ENCODE measurements at places on chromosomes 7 and 10. TPM values are rescaled to one million over a fixed set of nuclear protein-coding genes. Genes with fewer than 3 reads are reported as not detected.

Gene DDC
- total RNA-seq = not detected

Gene COL13A1
- not detected for total RNA-seq

Gene TMEM229A
- total RNA-seq = not detected

Gene RADIL
- 8.6 TPM for total RNA-seq

Gene ZNF503
- not detected for total RNA-seq

Gene OPN1SW
- not detected for total RNA-seq

Gene ARMC3
- 0.58 TPM for total RNA-seq

Gene CYP3A7
- not detected for total RNA-seq

Gene TUBB8
- not detected for total RNA-seq

- peak overlapping the region; percentile 54 for H3K4me3 ChIP-seq
- H3K27me3 ChIP-seq = no peaks in the 10 kb centered on the region
- no peaks in the 10 kb centered on the region for H3K36me3 ChIP-seq
- H3K4me1 ChIP-seq = peaks cover 9% of the 10 kb centered on the region
- H3K27ac ChIP-seq = no peak overlapping the region
These were observed 782 bp downstream of the IFIT5 start for GRCh38 chr10:89414879-89415821.

DNA sequence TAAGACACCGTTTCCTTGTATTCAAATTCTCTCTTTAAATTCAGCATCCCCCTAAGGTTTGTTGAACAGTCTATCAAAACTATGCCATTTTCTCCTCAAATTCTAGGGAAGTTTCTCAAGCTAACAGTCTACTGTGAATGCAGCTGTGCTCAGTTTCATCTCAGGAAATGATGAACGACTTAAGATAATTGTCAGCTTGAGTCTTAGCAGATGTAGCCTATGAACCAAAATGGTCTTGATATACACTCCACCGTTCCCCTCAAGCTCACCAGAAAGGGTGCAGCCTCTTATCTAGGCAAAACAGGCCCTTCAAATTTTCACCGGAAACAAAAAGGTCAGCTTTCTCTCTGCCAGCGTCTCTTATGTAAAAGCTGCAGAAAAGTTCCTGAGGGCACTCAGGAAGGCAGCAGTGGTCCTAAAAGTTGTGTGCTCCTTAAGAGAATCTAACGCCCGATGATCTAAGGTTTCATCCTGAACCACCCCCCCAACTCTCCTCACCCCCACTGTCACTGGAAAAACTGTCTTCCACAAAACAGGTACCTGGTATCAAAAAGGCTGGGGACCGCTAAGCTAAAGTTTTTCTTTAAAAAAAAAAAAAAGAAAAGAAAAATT, 2.1 kb downstream of the DNAJC9 start:
- no peaks in the 10 kb centered on the region for H3K27me3 ChIP-seq
- peaks cover 3% of the 10 kb centered on the region for H3K4me1 ChIP-seq
- DNase-seq = peak; percentile 87
- peaks cover 79% of the 10 kb centered on the region for H3K36me3 ChIP-seq
- peak overlapping the region; percentile 65 for H3K4me3 ChIP-seq

GRCh38 chr10:47308775-47309174, 8.8 kb downstream of the GDF10 start:
- H3K4me1 ChIP-seq = peaks cover 46% of the 10 kb centered on the region
- H3K27ac ChIP-seq = no peak overlapping the region
- H3K36me3 ChIP-seq = no peaks in the 10 kb centered on the region
- no peak overlapping the region for H3K4me3 ChIP-seq
- no peak for DNase-seq

- H3K27ac ChIP-seq = no peak overlapping the region
- no peak overlapping the region for H3K4me3 ChIP-seq
- H3K4me1 ChIP-seq = no peaks in the 10 kb centered on the region
These were observed 277.7 kb upstream of the KAT6B start for GRCh38 chr10:74548676-74549075.

DNA sequence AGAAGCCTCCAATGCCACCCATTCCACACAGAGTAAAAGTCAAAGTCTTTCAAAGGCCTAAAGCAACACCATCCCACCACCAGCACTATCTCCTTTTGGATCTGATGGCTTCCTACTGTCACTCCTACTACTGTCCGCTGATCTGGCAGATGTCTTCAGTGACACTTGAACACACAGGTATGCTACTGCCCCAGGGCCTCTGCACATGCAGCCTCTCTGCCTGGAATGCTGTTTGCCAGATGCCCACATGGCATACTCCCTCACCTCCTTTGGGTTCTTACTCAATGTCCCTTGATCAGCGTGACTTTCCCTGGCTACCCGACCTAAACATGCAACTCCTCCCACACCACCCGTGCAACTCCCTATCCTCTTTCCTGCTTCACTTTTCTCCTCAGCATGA, 512.4 kb downstream of the KCNMA1 start:
- no peak overlapping the region for H3K4me3 ChIP-seq
- DNase-seq = no peak
- no peaks in the 10 kb centered on the region for H3K36me3 ChIP-seq
- no peak overlapping the region for H3K27ac ChIP-seq

GRCh38 chr10:78450807-78451485, 417.3 kb downstream of the RPS24 start:
- peaks cover 15% of the 10 kb centered on the region for H3K27me3 ChIP-seq
- no peaks in the 10 kb centered on the region for H3K4me1 ChIP-seq
- no peaks in the 10 kb centered on the region for H3K36me3 ChIP-seq

DNA sequence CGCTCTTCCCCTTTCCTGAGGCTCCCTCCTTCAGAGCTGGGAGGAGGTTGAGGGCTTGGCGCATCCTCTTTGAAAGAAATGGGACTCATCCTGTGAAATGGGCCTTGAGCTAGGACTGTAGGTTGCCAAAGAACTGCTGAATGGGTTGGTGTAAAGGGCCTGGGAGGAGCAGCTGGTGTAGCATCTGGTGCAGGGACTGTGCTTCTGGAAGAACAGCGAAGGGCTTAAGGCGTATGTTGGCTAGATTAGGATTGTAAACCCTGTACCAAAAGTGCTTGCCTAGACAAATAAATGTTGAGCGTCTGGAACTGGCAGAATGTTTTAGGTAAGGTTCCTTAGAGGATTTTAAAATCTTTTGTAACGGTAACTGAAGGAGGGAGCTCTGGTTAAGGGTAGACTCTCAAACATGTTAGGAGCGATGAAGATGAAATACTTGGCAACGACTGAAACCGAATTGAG, 563 bp downstream of the STAM start:
- H3K27ac ChIP-seq = peak overlapping the region; percentile 99
- H3K4me1 ChIP-seq = peaks cover 24% of the 10 kb centered on the region
- no peaks in the 10 kb centered on the region for H3K27me3 ChIP-seq
- peak overlapping the region; percentile 98 for H3K4me3 ChIP-seq

GRCh38 chr10:329361-330099, 194.3 kb downstream of the ZMYND11 start:
- H3K4me3 ChIP-seq = peak overlapping the region; percentile 17
- H3K4me1 ChIP-seq = no peaks in the 10 kb centered on the region
- peaks cover 13% of the 10 kb centered on the region for H3K27me3 ChIP-seq
- no peak overlapping the region for H3K27ac ChIP-seq
- H3K36me3 ChIP-seq = no peaks in the 10 kb centered on the region

DNA sequence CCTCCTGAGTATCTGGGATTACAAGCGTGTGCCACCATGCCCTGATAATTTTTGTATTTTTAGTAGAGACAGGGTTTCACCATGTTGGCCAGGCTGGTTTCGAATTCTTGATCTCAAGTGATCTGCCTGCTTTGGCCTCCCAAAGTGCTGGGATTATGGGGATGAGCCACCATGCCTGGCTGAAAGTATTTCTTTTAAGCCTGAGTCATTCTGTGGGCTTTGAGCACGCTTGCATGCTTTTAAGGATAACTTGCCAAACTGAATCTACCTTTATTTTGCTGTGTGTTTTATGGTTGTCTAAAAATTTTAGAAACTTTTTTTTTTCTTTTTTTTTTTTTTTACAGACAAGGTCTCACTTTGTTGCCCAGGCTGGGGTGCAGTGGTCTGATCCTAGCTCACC, 33.2 kb downstream of the CNNM2 start:
- H3K4me3 ChIP-seq = no peak overlapping the region
- no peaks in the 10 kb centered on the region for H3K36me3 ChIP-seq
- no peak overlapping the region for H3K27ac ChIP-seq
- peaks cover 5% of the 10 kb centered on the region for H3K4me1 ChIP-seq
- no peaks in the 10 kb centered on the region for H3K27me3 ChIP-seq

DNA sequence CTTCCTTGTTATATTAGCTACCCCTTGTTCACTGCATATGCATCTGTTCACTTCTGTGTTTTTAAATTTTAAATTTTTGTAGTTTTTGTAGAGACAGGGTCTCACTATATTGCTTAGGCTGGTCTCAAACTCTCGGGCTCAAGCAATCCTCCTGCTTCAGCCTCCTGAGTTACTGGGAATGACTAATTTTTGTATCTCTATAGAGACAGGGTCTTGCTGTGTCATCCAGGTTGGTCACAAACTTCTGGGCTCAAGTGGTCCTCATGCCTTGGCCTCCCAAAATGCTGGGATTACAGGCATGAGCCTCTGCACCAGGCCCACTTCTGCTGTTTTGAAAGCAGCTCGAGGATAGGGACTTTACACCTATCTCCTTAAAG, 64.6 kb downstream of the PRTFDC1 start:
- no peaks in the 10 kb centered on the region for H3K36me3 ChIP-seq
- no peak overlapping the region for H3K4me3 ChIP-seq
- no peak overlapping the region for H3K27ac ChIP-seq

DNA sequence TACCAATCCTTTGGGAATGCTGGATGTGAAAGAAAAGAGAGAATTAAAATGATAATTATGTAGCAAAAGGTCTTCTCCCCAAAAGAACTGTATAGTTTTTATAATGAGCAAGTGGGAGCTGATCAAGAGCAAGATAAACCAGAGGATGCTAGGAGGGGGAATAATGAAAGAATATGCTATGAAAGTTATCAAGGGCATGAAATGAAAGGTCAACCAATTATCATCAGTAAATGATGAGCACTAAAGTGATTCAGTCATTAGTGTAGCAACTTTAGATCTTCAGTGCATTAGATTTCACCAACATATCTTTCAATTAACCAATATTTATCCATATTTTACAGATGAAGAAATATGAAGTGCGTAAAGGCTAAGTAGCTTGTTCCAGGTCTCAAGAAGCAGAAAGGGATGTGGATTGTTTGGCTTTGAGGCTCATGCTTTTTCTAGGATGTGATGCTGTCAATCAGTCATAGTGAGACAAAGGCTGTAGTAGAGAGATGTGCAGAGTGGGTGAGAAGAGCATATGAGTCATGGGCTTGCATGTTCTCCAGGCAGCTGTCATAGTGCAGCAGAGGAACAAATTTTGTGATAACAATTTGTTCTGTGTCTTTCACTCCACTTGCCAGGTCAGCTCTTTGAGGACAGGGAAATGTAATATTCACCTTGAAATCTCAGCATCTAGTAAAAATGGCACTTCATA, 5.7 kb upstream of the OR2F2 start:
- no peaks in the 10 kb centered on the region for H3K4me1 ChIP-seq
- no peak overlapping the region for H3K27ac ChIP-seq
- no peak overlapping the region for H3K4me3 ChIP-seq

DNA sequence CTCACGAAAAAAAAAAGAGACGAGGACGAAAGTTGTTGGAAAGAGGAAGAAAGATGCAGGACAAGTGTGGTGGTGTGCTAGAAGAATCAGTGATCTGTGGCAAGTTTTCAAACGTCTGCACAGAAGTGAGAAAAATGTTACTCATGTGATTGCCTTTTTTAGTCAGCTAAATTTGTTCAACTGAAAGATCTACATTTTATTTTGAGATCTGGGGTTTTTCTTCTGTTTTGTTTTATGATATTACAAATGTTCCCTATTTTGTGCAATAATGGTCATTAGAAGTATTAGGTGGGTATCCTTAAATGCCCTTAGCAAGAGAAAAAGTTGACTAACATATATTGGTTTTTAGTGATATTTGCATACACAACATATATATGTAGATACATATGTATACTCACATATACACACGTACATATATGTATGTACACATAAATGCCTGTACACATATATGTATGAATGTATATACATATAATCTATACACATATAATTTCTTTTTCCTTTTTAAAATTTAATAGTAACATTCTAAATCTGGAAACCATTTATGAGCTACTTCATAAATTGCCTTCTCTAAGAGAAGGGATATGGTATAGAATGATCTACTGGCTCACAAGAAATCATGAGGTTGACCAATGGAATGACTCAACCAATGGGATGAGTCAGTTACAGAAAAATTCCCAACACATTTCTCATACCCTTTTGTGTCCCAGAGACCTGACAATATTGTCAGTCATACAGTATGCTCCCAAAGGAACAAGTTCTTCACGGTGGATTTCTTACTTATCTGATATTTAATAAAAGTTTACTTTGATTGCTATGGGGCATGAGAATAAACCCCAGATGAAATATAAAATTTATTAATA, 38.4 kb downstream of the SLC39A12 start:
- no peaks in the 10 kb centered on the region for H3K4me1 ChIP-seq
- H3K36me3 ChIP-seq = no peaks in the 10 kb centered on the region
- H3K4me3 ChIP-seq = no peak overlapping the region
- DNase-seq = no peak
- 0 out of 2 replicates have a peak, but pooled peaks cover 3% of the 10 kb centered on the region for H3K27me3 ChIP-seq

DNA sequence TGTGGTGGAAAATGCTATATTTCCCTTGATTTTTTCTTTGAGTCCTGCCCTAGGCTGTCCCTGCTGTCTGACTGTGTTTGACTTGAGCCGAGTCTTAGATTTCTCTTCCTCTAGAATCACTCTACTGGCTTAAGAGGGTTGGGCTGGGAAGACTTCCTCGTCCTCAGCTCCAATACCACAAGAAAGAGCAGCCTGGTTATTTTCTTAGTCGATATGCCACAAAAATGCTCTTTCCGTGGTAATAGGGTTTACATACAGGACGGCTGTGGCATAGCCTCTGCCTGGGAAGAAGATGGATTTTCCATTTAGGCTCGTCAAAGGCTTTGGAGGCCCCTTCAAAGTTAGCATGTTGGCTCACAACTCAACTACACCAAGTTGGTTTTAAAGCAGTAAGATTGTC, 212.0 kb upstream of the IGFBP3 start:
- no peaks in the 10 kb centered on the region for H3K27me3 ChIP-seq
- no peaks in the 10 kb centered on the region for H3K4me1 ChIP-seq

DNA sequence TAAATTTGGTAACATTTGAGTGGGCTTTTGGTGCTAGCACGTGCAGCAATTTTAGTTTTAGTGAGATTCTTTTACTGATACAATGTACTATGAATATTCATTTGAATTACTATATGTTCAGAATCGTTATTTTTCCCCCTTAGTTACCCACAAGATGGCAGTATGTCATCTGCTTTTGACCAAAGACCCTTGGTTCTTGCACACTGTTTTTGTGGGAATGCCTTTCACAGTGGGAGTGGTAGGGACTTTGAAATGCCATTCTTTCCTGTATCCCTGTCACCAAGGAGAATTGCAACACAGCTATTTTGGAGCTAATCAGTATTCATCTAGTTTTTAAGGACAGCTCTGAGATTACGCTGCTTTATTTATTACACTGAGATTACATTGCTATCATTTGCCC, 40.6 kb downstream of the SEC23IP start:
- H3K27me3 ChIP-seq = no peaks in the 10 kb centered on the region
- H3K27ac ChIP-seq = no peak overlapping the region
- no peaks in the 10 kb centered on the region for H3K4me1 ChIP-seq
- no peak for DNase-seq
- H3K4me3 ChIP-seq = no peak overlapping the region
- H3K36me3 ChIP-seq = peaks cover 69% of the 10 kb centered on the region

GRCh38 chr10:110181451-110181850, 26.0 kb upstream of the MXI1 start:
- H3K36me3 ChIP-seq = no peaks in the 10 kb centered on the region
- H3K27me3 ChIP-seq = no peaks in the 10 kb centered on the region
- no peak for DNase-seq
- no peak overlapping the region for H3K27ac ChIP-seq
- no peak overlapping the region for H3K4me3 ChIP-seq

- H3K4me3 ChIP-seq = no peak overlapping the region
- peaks cover 90% of the 10 kb centered on the region for H3K36me3 ChIP-seq
- no peak for DNase-seq
- no peaks in the 10 kb centered on the region for H3K4me1 ChIP-seq
These were observed 41.9 kb upstream of the STMP1 start for GRCh38 chr7:135620447-135620846.
